NCI-H187 (cell line): ENCODE measurements at places on chromosomes 12 and 14.
A peak's percentile ranks its signal among the peaks of the same experiment; 100 is the strongest.

- DNase-seq: no peak
Measured at GRCh38 chr12:780750-781379, 28.5 kb downstream of the WNK1 start.

GRCh38 chr14:67491741-67492507 lies 3.4 kb upstream of the TMEM229B start:
- DNase-seq: no peak

- DNase-seq: peak; percentile 35
Measured at GRCh38 chr12:124359671-124360581, 65.0 kb downstream of the RFLNA start.

DNA sequence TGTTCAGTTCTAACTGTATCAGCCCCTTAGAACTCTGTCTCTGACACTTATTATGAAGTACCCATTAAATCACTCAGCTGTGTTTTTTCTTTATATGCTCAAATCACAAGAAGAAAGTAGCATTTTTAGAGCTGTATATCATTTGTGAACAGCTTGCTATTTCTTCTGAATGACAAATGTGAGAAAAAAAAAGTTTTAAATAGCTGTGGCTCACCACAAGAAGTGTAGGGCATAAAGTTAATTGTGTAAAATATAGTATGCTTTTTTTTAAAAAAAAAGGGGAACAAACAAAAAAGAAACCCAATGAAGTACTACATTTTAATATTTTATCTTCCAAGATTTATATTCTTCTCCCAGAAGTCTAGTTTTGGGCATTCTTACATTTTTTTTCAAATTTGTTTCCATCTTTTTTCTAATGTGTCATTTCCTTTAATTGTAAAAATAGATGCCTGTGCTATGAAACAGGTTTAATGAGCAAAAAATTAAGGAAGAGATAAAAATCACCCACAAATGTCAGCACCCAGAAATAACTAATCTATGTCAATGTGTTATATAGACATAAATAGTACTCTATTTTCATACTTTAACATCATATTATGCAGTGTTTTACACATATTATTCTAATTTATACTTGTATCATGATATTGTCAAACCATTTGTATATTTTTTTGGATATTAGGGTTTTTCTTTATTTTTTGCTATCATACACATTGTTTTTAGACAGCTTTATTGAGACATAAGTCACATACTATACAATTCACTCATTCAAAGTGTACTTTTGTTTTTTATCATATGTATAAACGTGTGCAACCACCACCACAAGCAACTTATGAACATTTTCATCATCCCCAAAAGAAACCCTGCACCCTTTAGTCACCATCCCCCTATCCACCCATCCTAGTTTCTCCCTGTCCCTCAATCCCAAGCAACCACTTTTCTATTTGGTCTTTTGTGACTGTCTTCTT lies 22.4 kb upstream of the LRRK2 start:
- DNase-seq: no peak

DNA sequence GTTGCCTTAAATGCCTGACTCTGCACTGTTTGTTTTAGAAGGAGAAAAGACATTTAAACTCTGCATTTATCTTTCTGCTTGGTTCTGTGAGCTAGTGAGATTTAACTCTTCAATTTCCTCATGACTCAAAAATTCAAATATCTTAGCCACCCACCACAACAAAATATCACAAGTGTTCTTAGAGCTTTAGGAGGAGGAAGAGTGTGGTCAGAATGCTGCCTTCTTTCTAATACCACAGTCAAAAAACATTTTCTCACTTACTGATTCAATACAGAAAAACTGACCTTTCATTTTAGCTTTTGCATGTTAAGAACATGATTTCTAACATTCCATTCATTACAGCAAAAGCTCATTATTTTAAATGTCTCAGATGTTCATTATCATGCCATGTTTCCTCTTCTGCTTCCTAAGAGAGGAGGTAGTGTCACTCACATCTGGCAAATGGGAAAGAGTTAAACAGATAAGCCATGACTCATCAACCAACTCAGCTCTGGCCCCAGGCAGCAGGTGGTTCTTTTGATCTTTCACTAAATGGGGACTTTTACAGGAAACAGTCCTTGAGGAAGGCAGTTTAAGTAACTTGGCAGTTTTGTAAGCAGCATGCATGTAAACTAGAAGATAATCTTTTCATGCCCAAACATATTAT lies 56.4 kb upstream of the RNU6-8 start:
- no peak for DNase-seq
